Psoas muscle (tissue), 8 donors: ENCODE measurements at places on chromosomes 6 and 20. TPM values are rescaled to one million over a fixed set of nuclear protein-coding genes. Genes with fewer than 3 reads are reported as not detected.

DNA sequence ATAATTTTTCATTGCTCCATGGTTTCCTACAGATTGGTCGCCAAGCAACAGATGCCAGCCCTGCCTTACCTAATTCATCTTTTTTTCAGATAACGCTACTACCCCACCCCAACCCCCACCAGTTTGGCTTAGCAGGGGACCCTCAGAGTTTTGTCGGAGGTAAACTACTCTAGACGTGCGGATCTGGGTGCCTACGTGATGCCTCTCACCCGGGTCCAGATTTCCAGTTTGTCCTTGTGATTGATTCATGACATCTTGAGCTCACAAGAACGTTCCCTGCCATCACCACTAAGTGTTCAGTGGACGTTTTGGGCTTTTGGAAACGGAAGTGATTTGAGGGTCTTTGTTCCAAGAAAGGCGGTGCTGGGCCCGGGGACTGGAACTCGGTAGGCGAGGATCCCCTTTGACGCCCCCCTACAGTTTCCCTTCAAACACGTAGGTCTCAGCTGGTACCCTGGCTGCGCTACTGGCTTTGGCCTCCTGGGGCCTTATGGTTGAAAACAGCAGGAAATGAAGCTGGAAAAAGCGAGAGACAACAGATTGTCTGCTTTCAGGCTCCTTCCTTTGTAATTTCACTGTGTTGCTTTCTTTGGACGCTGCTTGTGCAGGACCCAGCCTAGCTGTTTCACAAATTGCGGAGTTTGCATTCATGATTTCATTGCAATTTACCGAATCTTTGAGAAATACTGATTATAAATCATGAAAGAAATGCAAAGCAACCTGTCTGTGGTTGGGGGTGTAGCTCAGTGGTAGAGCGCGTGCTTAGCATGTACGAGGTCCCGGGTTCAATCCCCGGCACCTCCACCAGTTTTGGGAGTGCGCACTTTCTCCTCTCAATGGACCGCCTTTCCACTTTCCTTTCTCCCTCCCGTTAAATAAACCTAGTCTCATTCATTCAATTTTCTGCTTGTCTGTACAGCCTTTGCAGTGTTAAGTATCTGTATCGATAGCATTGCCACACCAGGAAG is 81.0 kb downstream of the GPX5 start:
- no peak for DNase-seq

PLAGL1 gene
- 15.4 TPM for total RNA-seq

CALHM4 gene
- total RNA-seq = 0.27 TPM

GRCh38 chr20:3563548-3564177 is 92.8 kb downstream of the ATRN start:
- no peak for DNase-seq

PAX1 gene
- 0.38 TPM for total RNA-seq

C6orf58 gene
- not detected for total RNA-seq

PRSS35 gene
- total RNA-seq = not detected

SRSF12 gene
- total RNA-seq = 0.26 TPM

DUSP15 gene
- total RNA-seq = not detected

LY6G5B gene
- total RNA-seq = 1.7 TPM

APCDD1L gene
- 0.14 TPM for total RNA-seq

TRAPPC3L gene
- not detected for total RNA-seq

DNA sequence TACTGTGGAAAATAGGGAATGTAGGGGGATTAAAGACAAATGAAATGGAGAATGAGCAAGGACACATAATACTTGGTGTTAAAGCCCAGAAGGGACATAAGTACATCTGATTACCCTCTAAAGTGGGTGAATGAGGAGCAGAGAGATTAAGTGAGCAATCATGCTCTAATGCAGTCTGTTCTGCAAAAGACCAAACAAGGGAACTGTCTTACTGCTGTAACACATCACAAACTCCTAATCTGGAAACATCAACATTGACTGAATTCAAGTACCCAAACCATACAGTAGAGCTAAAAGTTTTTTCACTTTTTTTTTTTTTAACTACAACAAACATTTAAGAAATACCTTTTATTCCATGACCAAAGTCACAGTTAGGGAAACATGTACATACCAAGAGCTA is 19.3 kb upstream of the SLC17A4 start:
- no peak for DNase-seq

DNA sequence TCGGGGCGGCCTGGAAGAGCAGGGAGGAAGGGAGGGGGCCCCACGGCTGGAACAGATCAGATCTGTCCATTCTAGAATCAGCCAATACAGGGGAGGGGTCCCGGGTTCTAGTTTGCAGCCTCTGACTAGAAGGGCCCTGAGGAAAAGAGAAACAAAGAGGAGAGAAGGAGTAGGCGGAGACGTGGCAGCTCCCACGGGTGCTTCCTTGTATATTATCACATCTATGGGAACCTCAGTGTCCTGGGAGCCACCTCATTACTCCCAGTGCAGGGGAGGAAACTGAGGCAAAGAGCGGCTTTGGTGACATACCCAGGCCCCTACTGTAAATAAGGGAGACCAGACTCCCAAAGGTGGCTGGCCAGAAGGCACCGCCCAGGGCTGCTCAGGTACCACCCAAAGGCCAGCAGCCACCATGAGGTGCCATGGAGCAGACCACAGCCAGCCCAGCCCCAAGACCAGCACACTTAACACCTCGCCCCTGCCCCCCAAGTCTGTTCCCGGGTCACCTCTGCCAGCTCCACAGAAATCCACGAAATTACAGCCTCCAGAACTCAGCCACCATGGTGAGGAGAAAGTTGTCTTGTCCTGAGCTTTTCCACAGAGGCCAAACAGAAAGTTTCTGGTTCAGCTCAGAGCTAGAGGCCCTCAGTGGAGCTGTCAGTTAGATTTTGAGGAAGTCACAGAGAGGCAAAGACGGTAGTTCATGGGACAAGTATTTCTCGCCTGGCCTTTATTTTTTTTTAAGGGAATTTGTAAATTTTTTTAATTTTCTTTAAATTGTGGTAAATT is 2.1 kb downstream of the ZC3H12D start:
- no peak for DNase-seq

SLC22A1 gene
- total RNA-seq = 3.3 TPM

ASIP gene
- not detected for total RNA-seq

DNA sequence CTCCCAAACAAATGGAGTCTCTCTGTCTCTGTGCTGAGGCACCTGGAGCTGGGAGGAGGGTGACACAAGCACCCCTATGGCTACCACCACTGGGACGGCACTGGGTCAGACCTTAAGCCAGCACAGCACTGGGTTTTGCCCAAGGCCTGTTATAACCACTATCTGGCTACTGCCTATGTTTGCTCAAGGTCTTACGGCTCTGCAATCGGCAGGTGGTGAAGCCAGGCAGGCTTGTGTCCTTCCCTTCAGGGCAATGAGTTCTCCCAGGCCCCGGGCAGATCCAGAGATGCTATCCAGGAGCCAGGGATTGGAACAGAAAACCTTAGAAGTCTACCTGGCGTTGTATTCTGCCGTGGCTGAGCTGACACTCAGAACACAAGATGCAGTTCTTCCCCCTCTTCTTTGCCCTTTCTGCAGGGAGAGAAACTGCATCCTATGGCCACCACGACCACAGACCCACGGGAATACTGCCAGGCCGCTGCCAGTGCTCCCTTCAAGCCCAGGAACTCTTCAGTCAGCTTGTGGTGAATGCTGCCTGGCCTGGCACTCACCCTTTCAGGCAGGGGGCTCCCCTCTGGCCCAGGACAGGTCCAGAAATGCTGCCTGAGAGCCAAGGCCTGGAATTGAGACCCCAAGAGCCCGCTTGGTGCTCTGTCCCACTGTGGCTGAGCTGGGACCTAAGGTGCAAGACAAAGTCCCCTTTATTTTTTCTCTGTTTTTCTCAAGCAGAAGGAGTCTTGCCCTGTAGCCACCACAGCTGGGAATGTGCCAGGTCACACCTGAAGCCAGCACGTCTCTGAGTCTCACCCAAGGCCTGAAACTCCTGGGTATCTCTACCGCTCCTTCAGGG is 67.0 kb upstream of the FRMD1 start:
- no peak for DNase-seq

GRCh38 chr6:143119260-143119659 is 58.6 kb downstream of the AIG1 start:
- DNase-seq = no peak

RAET1E gene
- total RNA-seq = 1.4 TPM

DNA sequence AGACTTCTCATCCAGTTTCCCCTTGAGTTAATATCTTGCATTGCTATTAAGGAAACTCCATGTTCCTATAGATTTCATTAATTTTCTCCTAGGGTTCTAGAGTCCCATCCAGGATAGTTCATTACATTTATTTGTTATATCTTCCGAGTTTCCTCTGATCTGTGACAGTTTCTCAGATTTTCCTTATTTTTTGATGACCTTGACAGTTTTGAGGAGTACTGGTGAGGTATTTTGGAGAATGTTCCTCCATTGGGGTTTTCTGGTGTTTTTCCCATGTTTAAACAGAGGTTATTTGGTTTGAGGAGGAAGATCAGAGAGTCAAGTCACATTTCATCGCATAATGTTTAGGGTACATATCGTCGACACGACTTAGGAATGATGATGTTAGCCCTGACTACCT is 67.7 kb downstream of the LAMP5 start:
- DNase-seq = no peak

DNA sequence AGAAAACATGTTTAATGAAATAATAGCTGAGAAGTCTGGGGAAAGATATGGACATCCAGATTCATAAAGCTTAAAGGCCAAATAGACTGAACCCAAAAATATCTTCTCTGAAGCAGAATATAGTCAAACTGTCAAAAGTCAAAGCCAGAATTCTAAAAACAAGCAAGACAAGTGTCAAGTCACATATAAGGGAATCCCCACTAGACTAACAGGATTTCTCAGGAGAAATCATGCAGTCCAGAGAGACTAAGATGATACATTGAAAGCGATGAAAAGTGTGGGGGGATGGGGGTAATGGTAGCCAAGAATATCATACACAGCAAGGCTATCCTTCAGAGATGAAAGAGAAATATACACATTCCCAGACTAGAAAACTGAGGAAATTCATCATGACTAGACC is 112.4 kb upstream of the RUNX2 start:
- DNase-seq = no peak

GRCh38 chr6:6176127-6176526 is 144.3 kb downstream of the F13A1 start:
- no peak for DNase-seq

- no peak for DNase-seq
Measured at GRCh38 chr20:2756056-2756611, 44.3 kb downstream of the CPXM1 start.

GRCh38 chr20:38392356-38392755 is 42.8 kb downstream of the SNHG17 start:
- no peak for DNase-seq

- no peak for DNase-seq
Measured at GRCh38 chr6:151716526-151716932, 91.0 kb upstream of the ESR1 start.

CYP39A1 gene
- 0.63 TPM for total RNA-seq

CCN6 gene
- total RNA-seq = not detected

TMEM74B gene
- 0.90 TPM for total RNA-seq

DNA sequence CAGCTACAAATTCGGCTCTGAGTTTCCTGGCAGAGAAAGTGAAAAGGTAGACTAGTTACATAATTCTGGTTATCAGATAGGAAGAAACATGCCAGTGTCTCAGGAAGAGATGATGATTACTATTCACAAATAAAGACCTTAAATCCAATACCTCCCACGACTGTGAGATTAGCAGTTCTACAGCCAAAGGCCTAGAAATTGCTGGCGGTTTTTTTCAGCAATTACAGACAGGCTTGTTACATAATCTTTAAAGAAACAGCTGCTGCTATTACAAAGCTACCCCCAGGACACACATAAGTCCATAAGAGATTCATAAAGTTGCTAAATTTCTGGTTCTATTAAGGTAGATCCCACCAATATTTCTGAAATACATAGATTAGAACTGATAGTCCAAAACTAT is 40.2 kb downstream of the PIGU start:
- DNase-seq = no peak

- DNase-seq = no peak
Measured at GRCh38 chr20:25191689-25192088, 3.8 kb upstream of the ENTPD6 start.

ELOVL2 gene
- 0.93 TPM for total RNA-seq

SSTR4 gene
- total RNA-seq = not detected

DNA sequence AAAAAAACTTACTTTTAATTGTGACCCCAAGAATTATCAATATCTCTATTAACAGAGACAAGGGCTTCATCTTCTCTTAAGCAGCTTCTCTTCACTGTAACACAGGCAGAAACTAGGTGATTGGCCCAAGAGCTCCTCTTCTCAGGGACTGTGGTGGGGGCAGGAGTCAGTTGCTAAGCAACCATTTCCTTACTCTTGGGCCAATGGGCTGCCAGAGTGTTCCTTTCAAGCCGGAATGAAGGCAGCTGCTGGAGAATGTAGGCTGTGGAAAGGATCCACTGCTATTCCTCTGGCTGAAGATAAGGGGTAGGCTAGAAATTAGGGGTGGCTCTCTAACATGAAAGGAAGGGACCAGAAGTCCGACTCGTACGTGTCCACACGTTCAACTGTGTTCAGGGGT is at the start of gene SEL1L2:
SEL1L2 (minus strand) TSS at position 150 of the 400 bp plus-strand sequence; CDS start at position 70, 80 bp downstream.
- DNase-seq = no peak

C6orf136 gene
- 30.9 TPM for total RNA-seq

DNA sequence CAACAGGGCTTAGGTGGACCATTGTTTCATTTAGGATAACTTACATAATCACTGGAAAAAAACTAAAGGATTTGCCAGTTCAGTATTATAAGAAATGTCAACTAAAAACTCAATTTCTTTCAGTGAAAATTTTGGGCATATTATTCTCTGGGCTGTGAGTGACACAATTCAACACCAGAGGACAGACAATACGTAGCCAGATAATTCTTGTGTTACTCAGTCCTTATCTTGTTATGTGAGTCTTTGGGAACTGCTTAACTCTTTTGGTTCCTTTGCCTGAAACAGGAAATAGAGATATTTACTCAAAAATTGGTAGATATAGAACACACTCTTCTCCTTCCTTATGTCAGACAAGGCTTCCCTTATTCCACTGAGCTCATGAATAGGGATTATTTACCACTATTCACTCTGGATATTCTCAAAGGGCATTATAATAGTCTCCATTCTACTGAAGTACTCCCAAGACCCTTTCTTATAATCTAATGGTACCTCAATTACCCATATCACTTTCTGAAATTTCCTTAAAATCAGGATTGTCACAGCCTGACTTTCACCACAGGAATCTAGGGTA is 4.9 kb upstream of the BEND6 start:
- DNase-seq = no peak

DNA sequence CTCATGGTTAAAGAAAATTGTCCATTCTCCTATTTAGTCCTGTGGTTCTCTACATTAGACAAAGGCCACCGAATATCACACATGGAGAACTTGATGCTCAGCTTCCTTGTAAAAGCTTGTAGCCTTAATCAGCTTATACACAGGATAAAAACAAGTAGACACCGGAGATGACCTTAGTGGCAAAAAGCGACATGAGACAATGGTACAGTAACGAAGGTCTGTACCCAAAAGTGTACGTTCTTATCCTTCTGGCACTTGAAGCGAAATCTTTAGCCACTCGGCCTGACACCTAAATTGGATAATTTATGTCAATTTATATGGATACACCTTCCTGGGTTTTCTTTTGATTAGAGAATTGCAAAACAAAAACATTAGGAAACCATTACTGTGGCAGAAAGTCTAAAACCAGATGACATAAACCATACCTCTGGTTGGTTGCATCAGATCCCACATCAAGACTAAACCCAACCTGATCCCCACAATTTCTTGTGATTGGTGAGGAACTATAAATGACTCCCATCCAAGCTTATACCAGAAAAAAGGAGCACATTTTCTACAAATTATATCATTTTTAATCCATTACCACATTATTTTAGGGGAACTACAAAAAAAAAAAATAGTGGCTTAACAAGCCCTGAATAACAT is 6.1 kb downstream of the RBM39 start:
- DNase-seq = no peak

TSPO2 gene
- not detected for total RNA-seq

CLVS2 gene
- total RNA-seq = 0.14 TPM
